ENCODE measurements at places on chromosomes 7 and 10.

- no peak for DNase-seq
Observed at GRCh38 chr10:78568620-78569019, 500.1 kb upstream of the ZMIZ1 start.

DNA sequence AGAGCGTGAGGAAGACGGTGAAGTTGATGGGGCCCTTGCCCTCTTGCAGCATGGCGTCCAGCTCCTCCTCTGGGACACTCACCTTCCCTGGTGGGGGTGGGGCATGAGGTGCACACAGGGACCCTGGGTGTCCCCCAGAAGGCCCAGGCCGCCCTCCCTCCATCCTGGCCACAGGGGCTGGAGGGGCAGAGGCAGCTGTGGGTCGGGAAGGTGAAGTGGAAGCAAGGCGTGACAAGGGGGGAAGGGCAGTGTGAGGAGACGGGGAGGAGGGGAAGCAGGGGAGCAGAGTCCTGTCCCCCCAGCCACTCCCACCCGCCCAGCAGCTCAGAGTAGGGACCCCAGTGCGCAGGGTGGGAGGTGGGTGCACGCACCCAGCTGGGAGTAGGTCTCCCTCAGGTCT, 791 bp downstream of the MYL7 start:
- DNase-seq = no peak

GRCh38 chr7:38535073-38535472, 96.1 kb downstream of the AMPH start:
- no peak for DNase-seq

DNA sequence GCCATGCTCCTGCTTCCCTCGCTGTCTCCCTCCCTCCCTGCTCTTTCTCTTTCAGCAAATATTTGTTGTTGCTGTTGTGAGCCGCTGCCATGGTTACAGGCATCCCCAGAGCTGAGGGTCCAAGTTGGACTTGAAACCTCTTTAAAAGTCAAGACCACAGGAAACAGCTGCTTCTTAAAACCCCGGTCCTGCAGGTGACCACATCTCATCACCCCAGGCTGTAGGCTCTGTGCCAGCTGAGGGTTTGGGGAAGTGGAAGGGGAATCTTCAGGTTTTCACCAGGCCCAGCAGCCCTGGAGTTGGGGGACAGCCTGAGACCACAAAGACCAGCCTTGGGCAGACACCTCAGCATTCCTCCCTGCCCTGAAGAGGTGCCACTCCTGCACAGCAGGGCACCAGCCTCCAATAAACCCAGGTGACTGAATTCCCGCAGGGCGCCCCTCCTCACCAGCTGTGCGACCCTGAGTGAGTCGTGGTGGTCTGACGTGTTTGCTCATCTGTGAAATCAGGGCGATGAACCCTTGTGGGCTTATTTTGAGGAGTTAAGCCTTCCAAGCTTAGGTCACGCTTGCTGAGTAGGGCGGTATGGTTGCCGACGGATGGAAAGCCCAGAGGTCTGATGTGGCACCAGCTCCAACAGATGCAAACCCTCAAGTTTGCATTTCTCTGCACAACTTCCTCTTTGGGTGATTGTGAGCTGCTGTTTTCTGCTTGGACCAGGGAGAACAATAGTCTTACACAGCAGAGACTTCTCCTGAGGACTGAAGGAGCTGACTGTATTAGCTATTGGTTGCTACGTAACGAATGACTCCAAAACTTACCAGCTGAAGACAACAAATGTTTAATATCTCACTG, 24.8 kb downstream of the NPTX2 start:
- no peak for DNase-seq

DNA sequence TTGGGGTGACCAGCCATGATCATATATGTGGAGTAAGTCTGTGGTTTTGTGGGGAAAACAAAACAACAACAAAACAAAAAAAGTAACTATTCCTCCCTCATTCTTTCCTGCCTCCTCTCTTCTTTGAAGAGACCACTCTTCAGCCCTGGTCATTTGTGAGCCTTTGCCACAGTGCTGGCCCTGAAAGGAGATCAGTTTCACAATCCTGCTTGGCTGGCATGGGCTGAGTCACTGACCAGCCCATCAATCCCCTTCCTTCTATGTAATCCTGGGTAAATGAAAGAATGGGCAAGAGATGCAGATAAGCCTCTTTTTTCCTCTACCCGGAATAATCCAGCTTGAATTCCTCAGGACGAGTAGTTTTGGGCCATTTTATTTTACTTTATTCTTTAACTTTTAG, 13.6 kb downstream of the CSTF2T start:
- DNase-seq = no peak

DNA sequence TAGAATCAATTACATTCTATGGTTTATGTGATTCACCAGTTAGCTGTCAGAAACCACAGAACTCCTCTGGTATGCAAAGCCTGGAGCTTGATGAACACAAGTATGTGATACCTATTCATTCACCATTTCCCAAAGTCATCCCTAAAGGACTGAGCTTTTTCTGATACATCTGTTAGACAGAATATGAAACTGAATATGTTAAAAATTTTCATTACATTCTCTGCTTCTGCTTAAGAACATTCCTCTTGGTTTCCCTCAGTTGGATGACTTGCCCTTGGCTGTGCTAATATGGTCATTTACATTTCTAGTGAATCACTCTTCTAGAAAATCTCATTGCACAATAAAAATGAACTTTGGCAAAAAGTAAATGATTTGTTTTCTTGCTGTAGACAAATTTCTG, 10.8 kb upstream of the PON1 start:
- no peak for DNase-seq

- DNase-seq = no peak
Observed at GRCh38 chr7:148286150-148286549, 304.4 kb upstream of the C7orf33 start.

- no peak for DNase-seq
Observed at GRCh38 chr10:1404323-1405260, 332.7 kb downstream of the ADARB2 start.

DNA sequence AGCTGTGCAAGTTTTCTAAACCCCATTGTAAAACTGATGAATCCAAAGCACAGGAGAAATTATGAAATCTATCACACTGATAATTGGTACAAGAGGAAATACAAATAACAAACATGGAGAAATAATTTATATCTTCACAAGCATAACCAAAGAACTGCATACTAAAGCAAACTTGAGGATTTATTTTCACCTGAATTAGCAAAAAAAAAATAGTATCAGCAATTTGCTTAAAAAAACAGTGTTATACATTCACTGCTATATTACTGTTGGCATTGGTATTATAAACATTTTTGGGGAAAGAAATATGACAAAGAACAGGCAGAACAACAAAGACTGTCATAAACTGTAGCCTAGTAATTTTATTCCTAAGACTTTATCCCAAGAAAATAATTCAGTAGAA, 230.8 kb upstream of the NRP1 start:
- no peak for DNase-seq

- no peak for DNase-seq
Observed at GRCh38 chr7:105677817-105678573, 96.7 kb upstream of the EFCAB10 start.

DNA sequence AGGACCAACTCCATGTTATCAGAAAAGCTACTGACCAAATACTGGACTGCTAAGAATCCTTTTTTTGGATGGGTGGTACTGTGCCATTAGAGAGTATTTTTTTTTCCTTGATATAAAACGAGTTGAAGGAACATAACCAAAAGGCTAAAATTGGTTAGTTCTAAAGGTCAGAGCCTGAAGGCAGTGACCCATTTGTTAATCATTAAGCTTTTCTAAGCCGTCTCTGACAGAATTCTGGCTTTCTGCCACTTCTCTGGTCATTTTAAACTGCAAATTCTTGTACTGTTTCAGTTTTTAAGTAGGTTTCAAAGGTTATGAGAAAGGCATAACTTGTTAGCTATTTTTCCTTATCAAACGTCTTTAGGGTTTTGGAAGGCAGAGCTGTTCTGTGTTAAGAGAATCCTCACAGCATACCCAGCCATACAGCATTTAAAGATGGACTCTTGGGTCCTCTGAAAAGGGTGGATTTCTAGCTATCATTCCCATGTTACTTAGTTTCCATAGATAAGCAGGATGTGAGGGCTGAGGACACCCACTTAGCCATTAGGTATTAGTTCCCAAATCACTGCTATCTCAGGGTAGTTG, 196.8 kb downstream of the RNLS start:
- DNase-seq = no peak

DNA sequence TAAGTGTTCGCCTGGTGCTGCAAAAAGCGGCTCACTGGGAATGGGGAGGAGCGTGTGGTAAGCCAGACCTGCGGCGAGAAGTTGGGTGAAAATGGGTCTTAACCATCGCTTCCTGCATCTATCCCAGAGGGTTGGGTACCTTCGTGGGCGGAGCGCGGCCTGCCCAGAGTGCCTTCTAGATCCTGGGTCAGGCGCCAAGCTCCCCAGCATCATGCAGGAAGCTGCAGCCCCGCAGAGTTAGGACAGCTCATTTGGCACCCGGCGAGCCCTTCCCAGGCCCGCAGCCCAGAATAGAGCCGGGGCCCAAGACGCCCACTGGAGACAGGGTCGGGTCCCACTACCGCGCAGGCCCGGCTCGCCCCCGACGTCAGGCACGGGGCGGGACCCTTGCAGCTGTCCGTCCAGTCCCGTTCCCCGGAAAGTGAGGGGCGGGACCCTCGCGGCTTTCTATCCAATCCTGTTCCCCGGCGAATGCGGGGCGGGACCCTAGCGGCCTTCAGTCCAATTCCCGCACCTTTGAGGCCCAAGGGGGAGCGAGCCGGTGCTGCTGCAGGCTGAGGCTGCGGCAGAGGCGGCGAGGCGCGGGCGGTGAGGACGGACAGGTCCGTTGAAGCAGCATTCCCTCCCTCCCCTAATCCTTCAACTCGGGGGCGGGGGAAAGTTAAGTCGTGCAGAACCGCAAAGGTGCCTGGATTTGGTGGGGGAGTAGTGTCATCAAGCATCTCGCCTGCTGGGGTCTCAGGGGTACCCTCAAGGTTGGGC, at the start of gene CROT:
CROT (plus strand) TSS at position 499 of the 762 bp plus-strand sequence. CDS start 3,405 bp downstream, outside the sequence.
- DNase-seq = peak; percentile 88

DNA sequence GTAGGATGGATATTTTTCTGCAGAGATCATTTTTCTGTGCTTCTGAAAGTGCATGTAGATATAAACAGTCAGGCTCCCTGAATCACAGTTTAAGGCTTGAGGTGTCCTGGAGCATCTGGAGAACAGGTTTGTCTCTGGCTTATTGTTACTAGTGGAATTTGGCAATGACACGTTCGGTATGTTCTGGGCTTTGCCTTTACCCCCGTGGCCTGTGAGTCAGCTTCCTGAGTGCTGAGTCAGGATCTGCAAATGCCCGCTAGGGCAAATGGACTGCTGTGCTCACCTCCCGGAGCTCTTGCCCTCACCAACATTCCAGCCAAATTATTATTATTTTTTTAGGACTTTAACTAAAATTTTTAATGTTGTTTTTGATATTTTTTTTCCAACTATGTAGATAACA, 192.5 kb upstream of the PRSS1 start:
- no peak for DNase-seq

- DNase-seq = no peak
Observed at GRCh38 chr7:142539901-142540300, 209.4 kb upstream of the PRSS1 start.

DNA sequence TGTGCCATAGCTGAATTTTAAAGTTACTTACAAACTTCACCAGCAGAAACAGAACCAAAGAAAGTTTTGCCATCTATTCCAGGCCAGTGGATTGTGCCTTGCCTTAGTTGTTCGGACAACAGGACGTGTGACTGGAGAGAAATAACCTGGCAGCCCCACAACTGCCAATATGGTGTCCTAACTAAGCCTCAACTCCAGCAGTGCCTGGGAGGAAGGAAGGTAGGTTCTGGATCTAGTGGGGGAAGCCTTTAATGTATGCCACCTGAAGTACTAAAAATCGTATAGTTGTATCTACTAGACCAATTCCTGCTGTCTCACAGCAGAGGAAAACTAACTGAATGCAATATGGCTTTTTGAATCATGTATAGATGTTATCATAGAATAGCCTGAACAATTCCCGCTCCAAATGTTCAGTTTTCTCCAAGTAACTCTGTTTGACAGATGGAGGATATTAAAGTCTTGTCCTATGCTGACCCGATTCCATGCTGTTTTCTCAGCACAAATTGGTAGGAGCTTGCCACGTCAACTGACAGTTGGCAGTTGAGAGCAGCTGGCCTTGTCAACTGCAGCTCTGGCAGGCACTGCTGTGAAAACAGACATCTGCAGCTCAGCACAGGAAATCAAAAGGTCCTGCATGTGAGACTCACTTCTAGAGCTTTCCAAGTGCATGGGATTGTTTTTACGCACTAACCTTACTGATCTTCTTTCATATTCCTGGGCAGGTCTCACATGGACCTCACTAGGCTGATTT, 84.5 kb upstream of the WNT16 start:
- DNase-seq = no peak

DNA sequence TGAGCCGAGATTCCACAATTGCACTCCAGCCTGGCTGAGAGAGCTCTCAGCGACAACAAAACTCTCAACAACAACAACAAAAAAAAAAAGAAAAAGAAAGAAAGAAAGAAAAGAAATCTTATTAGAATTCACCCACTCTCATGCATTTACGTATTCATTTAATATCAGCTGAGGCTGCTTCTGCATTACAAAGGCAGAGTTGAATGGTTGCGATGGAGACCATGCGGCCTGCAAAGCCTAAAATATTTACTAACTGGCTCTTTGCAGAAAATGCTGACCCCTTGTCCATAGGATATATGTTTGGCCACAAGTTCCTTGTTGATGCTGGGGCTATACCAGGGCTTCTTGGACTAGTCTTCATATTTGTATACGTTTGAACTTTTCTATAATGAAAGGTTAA, 109.4 kb downstream of the SPDYE5 start:
- DNase-seq = no peak

- no peak for DNase-seq
Observed at GRCh38 chr7:116753130-116753529, 81.1 kb downstream of the MET start.

GRCh38 chr10:5832946-5833345, 19.7 kb upstream of the GDI2 start:
- DNase-seq = no peak

- no peak for DNase-seq
Observed at GRCh38 chr10:109173937-109174336, 749.4 kb downstream of the XPNPEP1 start.

- no peak for DNase-seq
Observed at GRCh38 chr10:103044942-103045489, 126.9 kb downstream of the CNNM2 start.

GRCh38 chr7:25148772-25149575, 23.9 kb upstream of the CYCS start:
- DNase-seq = no peak

DNA sequence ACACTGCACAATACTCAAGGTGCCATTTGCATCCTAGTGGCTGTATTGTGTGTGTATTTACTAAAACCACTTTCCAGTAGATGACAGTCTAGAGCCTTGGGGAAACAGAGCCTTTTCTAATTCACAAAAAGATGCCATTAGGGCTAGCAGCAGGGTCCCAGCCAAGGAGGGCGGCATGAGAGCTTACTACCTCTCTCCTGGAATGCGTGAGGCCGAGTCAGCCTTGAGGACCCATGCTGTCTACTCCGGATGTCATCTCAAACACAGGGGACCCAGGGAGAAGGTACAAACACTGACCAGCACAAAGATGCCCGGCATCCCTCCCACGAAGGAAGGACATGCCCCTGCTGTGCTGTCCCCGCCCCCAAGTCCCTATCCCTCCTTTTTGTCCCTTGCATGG, 65.5 kb downstream of the CYCS start:
- no peak for DNase-seq
